ENCODE measurements at places on chromosomes 12 and 14. TPM values are rescaled to one million over a fixed set of nuclear protein-coding genes. Genes with fewer than 3 reads are reported as not detected.

GRCh38 chr14:51328772-51329353, 88.8 kb downstream of the TMX1 start:
- peak; percentile 66 for DNase-seq

DNA sequence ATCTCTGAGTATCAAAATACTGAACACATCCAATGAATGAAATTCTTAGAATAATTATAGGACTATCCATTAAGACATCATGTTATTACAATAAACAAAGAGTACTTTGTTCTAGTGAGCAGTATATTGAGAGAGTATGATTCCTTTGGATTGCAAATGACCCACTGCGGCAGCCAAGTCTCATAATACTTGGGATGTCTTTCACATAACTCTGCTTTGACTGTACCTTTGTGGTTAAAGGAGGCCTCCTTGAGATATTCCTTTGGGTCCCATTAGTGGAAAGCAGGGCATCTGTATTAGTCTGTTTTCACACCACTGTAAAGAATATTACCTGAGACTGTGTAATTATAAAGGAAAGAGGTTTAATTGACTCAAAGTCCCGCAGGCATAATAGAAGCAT, 593.8 kb downstream of the TRHDE start:
- no peak for DNase-seq

DNA sequence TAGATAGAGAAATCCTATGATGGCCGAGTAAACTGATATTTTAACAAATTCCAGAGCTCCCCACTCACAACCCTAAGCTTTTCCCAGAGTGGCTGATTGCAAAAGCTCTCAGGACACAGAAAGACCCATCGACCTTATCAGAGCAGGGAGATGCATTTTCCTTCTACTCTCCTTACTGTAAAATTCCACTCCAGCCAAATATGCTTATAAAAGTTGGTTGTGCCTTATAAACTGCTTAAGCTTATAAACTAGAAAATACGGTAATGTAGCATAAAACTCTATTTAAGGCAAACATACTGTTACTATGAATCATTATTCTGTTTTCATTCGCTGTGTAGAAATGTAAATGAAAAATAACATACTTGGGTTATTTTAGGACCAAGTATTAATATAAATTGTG, 41.6 kb upstream of the TRHDE start:
- no peak for DNase-seq

DNA sequence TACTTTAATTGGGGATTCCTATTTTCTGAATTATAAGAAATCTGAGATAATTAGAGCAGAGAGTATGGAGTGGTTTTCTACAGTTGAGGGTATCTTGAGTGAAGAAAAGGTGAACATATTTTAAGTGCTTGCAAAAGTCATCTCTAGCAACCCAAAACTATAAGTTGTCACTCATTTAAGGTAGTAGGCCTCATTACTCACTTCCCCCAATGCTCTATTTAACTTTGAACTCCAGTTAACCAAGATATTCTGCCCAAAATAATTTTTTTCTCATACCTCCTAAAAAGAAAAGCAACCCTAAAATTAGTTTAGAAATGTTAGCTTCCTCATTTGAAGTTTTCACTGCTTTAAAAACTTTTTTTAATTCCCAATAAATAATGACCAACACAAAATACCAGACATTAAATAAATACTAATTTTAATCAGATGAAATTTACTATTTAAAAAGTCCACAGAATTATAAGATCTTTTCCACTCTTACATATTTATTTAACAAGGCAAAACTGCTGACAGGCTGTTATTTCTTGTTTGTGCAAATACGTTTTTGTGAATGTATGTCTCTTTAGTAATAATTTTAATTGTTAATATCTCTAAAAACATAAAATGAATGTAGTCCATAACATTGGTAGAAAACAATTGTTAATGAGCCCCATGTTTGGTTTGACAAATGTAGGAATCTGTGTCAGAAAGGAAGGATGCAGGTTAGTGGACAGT, 47.8 kb downstream of the VRK1 start:
- DNase-seq, result no peak

- DNase-seq, result no peak
These were observed 113.3 kb upstream of the AMIGO2 start for GRCh38 chr12:47193066-47193465.

DNA sequence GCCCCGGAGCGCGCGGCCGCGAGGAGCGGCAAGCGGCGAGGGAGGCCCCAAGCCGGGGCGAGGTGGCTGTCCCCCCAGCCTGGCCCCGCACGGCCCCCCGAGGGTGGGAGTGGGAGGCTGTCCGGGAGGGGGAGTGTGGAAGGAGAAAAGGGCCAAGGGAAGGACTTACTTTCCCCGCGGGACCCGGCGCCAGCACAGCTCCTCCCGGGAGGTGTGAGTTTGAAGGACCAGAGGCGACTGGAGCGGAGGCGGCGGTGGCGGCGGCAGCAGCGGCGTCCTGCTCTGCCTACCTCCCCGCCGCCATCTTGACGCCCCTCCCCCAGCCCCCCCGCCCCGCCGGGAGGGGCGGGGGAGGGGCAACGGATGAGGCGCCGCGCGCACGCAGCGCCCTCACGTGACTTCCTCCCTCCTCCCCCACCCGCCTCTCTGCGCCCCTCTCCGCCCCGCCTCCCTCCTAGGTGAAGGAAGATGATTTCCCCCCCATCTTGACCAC, at the start of gene SBNO1:
Gene SBNO1, minus strand, starts transcription at position 316 of the 493 bp plus-strand sequence. CDS start 14,406 bp downstream, outside the sequence.
- DNase-seq, result peak; percentile 97

DNA sequence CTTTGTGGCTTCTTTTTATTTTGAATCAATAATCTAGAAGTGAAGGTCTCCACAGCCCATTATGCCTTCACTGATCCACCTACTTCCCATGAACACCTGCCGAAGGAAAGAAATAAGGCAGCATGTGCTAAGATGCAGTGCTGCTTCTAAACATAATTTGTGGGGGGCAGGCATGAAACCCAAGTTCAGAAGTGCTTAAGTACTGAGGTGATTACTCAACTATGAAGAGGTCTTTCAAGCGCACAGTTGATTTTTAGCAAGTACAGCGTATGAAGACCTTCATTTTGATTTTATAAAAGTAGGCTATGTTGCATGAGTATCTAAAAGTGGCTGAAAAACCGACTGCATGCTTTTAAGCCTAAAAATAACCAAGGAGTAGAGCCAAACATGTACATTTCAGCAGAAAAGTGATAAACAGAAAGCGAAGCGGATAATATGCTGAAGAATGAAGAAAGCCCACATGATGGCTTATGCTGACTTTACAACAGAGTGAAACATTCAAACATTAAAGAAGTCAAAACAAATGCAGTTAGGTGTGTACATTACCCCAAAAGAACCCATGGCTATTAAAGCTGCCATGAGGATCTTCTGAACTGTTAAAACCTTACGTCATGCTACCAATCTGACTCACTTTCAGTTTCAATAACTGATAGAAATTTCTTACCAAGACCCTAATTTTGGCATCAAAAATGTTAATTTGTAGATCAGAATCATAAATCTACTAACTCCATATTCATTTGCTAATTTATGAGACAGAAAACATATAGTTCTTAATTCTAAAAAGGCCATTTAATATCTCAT, 29.3 kb downstream of the KICS2 start:
- DNase-seq, result no peak

GRCh38 chr14:41144370-41144769, 462.3 kb upstream of the LRFN5 start:
- DNase-seq, result no peak

- peak; percentile 91 for DNase-seq
These were observed at the start of gene PELI2 for GRCh38 chr14:56117765-56118610. TSS of gene PELI2 (plus strand) at chr14:56118411. CDS start at chr14:56118661, 250 bp downstream.

DNA sequence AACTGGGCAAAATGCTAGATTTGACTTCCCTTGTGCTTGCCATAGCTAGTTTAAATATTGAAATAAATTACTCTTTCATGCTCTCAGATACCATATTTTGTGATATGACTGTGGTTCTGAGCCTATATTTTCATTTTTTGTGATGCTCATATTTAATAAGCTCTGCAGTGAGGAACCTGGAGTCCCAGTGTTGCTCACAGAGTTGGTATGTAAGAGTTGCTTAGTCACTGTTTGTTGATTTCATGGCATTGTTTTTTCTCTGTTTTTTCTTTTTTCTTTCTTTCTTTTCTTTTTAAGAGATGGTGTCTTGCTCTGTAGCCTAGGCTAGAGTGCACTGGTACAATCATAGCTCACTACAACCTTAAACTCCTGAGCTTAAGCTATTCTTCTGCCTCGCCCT, 750.5 kb upstream of the TMEM132C start:
- no peak for DNase-seq

The ZC3H10 gene
- 5.6 TPM for total RNA-seq

The MUCL1 gene
- not detected for total RNA-seq
